DMS53 (cell line): ENCODE measurements at places on chromosomes 4 and X.

DNA sequence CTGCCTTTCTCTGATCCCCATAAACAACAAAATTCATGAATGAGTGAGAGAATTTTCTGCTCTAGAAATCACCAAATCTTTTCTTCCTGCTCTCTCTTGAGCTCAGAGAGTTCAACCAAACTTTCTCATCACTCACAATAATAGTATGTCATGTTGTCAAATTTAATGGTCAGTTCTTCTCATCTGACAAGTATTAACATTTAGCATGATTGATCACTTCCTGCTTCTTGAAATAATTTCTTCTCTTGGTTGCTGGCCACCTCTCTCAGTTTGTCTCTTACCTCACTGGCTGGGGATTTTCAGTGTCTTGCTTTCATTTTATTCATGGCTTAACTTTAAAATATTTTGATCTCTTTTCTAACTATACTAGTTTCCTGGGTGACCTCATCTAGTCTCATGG is 25.5 kb upstream of the FGF5 start:
- DNase-seq, result no peak

DNA sequence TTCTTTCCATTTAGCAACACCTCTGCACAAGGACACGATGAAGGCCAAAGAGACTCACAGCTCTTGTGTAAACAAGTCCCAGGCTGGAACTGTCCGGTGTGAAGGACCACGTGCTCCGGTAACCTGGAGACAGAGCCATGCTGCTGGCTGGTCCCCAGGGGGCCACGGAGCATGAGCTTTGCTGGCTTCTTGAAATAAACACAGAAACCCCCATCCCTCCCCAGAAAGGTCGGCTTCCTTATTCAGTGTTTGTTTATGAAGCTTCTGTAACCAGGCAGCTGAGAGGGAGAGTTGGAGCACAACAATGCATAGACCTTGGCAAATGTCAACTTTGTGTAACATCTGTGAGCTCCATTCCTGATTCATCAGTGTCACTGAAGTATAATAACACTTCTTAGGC is 109.4 kb downstream of the GPR143 start:
- DNase-seq, result peak; percentile 17

GRCh38 chr4:99885063-99885664 is 9.1 kb downstream of the LAMTOR3 start:
- DNase-seq, result peak; percentile 58

- DNase-seq, result peak; percentile 81
Measured at GRCh38 chr4:23881052-23881501, 8.8 kb downstream of the PPARGC1A start.

DNA sequence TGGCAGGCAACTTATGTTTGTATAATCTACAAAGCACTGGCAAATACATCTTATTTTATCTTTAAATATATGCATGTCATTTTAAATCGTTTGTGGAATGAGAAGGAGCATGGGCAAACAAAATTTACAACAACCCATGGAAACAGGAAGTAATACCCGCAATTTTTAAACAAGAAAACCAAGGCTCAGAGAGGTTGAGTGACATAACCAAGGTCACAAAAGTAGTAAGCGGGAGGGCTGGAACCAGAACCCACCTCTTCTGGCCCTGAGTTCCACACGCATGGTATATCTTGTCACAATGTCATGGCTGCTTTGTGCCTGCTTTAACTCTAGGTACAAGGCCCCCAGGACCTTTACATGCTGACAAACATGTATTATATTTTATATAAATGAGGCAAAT is 52.9 kb downstream of the SLC7A11 start:
- no peak for DNase-seq

- no peak for DNase-seq
Measured at GRCh38 chr4:95761871-95762270, 78.0 kb upstream of the PDHA2 start.
